NCI-H69 (cell line): ENCODE measurements at places on chromosomes 4 and X.
A peak's percentile ranks its signal among the peaks of the same experiment; 100 is the strongest.

DNA sequence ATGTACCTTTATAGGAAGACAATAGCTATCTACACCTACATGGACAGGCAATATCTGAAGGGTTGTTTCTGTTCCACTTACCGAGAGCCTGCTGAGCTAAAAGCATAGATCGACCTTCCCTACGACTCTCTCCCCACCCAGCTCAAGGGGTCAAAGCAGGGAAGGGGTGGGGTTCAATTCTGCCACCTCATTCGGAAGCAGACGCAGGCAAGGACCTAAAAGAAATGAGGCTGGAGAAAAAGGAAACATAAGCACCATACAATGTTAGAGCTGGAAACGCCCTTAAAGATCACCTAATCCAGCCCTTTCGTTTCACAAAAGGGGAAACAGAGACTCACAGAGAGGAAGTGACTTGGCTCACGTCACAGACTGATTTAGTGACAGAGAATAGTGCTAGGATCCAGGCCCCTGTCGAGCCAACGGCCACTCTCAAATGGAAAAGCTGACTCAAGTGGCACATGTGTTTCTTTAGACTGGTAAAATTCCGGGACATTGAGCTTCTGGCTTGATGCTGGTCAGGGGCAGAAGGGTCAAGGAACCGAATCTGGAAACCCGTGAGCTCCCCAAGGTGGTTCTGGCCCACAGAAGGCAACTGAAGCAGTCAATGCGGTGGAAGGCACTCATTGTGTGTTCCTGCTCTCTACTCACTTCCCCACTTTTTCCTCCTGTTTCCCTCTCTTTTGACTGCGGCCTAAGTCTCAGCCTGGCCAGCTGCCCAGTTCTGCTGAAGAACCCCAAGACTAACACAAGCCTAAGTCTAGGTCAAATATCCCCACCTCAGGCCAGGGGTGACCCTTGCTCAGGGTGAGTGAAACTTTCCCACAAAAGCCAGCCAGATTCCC, 7.5 kb downstream of the SEPTIN6 start:
- peak; percentile 86 for DNase-seq

DNA sequence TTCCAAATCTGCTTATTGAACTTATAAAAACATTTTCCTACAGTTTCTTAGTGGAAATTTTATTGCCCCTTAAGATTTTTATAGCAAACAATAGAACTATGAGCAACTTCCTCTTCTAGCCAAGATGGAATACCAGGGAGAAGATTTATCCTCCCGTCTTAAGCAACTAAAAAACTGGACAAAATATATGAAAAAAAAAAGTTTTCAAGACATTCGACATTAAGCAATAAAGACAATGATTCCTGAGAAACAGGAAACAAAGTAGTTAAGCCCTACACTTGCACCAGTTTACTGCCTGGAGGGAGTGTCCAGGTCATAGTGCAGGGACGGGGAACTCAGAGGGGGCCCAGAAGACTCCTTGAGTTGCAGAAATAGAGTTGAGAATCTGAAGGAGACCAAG, 516.1 kb upstream of the DIPK2B start:
- DNase-seq: no peak

DNA sequence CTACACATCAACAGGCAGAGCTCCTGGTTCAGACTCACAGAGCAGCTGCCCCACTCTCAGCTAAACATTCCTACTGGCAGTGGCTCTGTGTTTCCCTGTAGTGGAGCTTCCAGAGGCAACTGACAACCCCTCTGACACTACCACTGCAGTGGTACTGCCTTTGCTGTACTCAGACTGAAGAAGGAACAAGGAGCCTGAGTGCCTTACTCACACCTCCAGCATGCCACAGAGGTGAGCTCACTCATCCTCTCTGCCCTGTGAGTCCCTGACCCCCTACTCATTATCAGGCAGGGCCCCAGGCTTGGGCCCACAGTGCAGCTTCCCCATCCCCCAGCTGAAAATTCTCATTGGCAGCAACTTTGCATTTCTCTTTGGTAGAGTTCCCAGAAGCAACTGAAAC, 240.5 kb upstream of the POF1B start:
- no peak for DNase-seq

GRCh38 chr4:167222099-167222498, 12.2 kb downstream of the SPOCK3 start:
- DNase-seq: no peak

DNA sequence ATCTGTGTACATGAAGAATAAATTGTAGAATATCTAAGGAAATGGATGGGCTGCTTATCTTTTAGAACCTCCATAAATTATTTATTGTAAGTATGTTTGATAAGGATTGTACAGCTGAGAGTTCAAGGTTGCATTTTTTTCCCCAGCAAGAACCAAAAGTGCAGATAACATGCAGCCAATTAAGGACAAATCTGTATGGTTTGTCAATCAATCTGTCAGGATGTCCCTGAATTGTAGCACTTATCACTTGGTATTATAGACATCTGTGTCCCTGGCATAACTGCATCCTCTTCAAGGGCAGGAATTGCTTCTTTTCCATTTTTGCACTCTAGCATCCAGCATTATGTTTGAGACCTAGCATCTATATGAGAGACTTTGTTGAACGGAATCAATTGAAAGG, 95.4 kb upstream of the IGFBP7 start:
- DNase-seq: no peak

- DNase-seq: no peak
Measured at GRCh38 chrX:136477026-136477425, 10.7 kb upstream of the BRS3 start.

GRCh38 chr4:100977274-100977673, 370.1 kb downstream of the PPP3CA start:
- DNase-seq: no peak

- no peak for DNase-seq
Measured at GRCh38 chrX:74179071-74179470, 124.9 kb upstream of the ZCCHC13 start.

GRCh38 chrX:2610246-2611170, 80.6 kb upstream of the CD99 start:
- no peak for DNase-seq

GRCh38 chrX:7647831-7648230, 195.1 kb upstream of the VCX start:
- peak; percentile 52 for DNase-seq

GRCh38 chr4:30380404-30380998, 339.7 kb upstream of the PCDH7 start:
- peak; percentile 52 for DNase-seq

GRCh38 chrX:131083510-131084142, 25.5 kb downstream of the ARHGAP36 start:
- DNase-seq: no peak

DNA sequence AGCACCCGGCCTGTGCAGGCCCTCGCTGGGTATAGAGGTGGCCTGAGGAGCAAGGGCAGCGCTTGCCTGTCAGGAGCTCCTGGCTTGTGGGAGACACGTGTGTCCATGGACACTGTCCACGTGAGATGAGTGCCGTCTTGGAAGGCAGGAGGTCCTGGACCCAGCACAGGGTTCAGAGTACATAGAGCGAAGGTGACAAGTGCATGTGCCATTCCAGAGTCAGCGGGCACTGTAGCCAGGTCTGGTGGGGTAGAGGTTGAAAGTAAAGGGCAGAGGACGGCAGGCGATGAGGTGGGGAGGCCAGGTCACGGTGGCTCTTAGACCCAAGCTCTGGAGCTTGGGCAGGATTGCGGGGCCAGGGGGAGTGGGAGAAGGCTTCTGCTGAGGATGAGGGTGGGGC, 28.4 kb upstream of the TADA2B start:
- no peak for DNase-seq

GRCh38 chr4:123110685-123111084, 188.3 kb upstream of the NUDT6 start:
- peak; percentile 30 for DNase-seq

DNA sequence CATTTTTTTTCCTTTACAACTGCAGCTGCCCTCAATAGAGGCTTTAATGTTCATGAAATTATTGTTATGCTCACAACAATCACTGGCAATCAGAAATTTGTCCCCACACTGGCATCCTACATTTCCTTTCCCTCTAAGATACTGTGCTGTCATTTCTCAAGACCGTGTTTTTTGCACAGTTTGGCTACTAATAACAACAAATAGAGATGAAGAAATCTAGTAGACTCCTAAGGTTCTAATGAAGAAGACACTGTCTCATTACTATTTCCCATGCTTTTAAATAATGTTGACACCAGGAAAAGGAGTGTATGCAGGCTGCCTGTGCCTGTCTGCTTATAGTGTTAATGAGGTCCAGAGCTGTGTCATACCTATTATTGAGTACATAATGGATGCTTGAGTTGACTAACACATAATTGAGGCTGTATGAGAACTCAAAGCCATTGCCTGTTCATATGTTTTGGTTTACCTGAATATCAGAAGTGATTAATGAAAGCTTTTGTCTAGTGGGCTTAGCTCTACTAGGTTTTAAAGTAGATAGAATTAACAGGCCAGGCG, 1.5 kb upstream of the EIF4E start:
- DNase-seq: no peak

DNA sequence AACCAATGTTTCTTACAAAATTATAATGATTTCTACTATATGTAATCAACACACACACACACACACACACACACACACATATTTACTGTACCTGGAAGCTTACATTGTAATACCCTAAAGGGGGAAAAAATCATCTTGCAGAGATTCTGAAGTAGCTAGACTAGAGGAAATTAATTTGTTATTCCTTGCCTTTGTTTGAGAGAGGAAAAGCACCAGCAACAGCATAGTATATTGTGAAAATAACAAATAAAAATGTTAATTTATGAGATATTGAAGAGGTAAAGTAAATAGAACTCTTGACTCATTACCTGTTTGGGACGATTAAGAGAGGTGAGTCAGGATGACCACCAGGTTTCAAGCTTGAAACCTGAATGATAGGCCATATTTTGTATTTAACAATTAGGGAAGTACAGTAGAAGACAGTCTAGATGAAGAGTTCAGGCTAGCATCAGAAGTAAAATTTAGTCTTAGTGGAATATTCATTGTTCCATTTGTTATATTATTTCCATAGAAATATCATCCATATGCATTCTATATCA, 873.4 kb upstream of the PCDH10 start:
- no peak for DNase-seq

DNA sequence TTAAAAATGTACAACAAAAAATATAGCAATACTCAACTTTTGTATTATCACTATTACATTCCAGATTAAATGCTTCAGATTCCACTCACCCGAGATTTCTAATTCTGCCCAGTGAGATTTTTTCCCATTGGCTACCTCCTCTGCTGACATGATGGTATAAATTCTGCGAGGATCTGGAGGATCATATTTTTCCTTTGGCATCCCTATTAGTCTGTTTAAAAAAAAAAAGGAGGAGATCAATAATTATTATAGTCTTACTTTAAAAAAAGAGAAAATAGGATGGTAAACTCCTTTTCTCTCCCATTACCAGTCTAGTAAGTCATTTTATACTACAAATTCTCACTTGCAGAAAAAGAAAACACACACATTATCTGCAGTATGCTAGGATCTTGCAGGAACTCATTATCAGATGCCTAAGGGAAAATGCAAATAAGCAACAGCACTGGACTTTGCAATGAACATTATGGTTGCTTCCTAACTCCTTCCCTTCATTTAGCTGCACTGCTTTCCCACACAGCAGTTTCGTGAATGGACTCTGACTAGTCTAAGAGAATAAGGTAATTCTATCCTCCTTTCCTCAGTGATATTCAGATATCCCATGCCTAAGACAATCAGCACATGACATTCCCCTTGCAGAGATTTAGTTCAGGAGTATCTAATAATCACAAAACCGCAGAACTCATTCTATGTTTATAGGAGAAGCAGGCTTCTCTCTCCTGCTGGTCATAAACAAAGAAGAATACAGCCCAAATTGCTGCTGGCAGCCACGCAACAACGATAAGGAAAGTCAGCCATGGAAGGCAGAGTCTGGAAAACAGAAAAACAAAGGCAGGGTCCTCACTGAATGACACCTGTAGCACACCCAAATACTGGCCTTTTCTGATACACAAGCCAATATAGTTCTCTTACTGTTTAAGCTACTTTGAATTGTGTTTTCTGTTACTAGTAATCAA, 42.7 kb downstream of the CNOT6L start:
- peak; percentile 16 for DNase-seq

DNA sequence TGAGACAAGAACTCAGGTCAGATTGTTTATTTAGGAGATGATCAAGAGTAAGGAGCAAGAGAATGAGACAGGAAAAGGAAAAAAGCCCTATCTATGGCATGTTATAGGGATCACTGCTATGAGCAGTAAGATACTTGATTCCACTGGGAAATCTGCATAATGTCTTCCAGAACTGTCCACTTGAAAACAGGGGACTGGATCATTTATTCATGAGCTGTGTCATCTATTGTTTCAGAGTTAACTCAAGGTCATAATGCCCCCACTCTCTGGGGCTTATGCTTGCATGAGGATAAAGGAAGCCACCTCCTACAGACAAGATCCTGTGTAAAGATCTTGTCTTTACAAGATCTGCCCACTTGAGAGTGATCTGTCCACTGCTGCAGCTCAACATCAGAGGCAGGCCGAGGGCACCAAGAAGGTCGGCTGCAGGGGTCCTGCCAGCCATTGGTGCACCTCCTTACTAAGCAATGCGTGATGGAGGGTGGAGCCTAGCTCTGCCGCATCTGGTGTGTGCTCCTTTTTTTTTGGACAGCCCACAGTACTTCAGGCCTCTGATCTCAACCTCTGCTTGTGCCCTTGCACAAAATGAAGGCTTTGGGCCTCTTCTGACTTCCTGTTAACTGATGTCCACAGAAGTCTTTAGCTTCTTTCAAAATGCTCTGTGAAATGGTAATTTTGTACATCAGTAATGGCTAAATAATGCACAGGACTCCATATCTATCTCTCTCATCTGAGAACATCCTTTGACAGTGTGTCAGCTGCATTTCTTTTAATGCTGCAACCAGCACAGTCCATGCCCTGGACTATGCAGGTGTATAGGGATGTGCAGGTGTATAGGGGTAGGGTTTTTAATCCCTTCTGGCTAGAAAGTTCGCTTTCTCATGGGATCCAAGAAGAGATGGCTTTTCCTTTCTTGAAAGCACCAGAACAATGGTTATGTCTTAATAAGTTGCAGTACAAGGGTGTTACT, 95.9 kb upstream of the TRPC3 start:
- DNase-seq: no peak

DNA sequence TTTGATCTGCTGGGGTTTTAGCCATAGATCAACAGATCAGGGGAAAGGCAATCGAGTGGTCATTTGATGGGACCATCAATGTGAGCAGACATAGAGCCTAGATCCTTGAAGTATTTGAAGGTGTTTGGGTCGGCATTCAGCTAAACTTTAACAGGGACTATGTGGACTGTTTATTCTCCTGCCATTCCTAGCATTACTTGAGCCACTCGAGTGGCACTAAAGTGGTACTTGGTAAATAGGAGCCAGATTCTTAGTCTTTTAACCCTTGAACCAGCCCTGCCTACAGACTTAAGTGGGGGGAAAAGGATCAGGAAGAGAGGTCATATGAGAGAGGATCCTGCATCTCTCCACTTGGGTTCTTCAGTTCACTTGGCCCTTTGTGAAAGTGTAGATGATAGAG, 3.8 kb downstream of the MSN start:
- DNase-seq: no peak

- DNase-seq: no peak
Measured at GRCh38 chr4:73381214-73381613, 22.9 kb upstream of the ALB start.
